Spinal cord (tissue), 10 donors: ENCODE measurements at places on chromosomes 16 and 17. TPM values are rescaled to one million over a fixed set of nuclear protein-coding genes. Genes with fewer than 3 reads are reported as not detected.

Gene FOXF1
- total RNA-seq, result 0.69 TPM

Gene CCDC40
- total RNA-seq, result 6.9 TPM

GRCh38 chr16:54976651-54977200 lies 46.1 kb downstream of the IRX5 start:
- no peak for DNase-seq

DNA sequence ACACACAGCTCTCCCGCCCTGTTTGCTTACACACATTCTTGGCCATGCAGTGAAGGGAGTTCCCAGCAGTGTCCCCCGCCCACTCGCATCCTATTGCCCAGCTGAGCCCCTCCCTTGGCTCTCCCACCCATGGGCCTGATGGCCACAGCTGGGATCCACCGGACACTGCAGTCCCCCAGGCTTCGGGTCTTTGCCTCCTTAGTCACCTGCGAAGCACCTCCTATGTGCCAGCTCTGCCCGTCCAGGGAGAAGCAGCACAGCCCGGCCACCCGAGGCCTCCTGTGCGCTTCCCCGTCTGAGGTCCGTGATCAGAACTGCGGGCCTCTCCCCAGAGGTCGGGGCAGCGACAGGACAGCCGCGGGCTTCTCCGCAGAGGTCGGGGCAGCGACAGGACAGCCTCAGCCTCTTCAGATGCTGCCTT lies 136.9 kb downstream of the BANP start:
- DNase-seq, result no peak

GRCh38 chr16:79083508-79084299 lies 516.8 kb downstream of the MAF start:
- DNase-seq, result peak; percentile 63

GRCh38 chr17:80650751-80651518 lies 106.3 kb downstream of the RPTOR start:
- no peak for DNase-seq

DNA sequence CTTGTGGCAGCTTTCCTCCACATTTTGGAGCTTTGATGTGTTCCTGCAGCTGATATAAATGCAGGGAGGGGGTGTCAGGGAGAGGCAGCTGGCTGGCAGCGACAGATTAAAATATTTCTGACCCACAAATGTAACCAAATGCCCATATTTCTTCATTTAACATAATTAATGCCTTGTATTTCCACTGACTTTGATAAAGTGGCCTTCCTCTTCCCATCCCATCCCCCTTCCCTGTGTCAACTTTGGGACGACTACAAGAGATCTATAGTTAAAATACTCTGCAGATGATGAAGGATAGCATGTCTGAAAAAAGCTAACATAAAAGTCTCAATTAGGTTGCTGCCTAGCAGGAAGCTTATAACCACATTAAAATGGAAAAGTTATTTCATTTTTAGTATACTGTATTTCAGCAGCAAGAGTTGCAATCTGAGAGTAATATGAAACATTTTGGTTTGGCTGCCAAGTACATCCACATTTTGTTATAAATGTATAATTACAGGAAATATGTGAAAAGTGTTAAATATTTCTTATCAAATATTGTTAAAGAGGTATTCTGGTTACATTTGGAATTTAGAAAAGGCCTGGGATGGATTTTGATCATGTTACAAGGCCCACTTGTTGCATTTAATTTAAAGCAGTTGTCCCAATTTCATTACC lies 238.7 kb upstream of the TBX2 start:
- DNase-seq, result no peak

DNA sequence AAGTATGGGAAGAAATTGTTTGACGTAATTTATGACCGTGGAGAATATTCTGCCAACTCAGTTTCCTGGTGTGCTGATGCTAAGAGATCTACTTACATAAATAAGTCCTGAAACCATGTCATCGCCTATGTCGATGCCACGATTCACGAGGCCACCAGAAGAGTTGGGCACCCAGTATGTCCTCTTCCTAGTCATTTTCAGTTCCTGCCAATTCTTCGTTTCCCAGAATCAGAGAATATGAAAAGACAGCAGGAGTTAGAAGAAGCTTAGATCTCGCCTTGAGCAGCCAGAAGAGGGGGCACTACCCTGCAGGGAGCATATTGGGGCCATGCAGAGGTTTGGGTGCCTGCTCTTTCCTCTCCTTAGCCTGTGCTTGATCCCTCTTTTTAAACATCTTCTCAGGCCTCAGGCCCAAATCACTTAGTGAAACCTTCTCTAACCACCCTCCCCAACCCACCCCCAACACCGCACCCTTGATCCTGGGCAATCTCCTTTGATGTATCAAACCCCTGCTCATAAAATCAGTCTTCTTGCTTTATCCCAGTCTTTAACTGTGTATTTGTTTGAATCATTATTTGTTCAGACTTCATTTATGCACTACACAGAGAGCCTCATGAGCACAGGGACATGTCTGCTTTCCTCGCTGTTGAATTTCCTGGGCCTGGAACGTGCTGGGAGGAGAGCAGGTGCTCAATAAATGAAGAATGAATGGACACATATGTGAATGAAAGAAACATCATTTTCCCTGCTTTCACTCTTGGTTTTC lies 12.2 kb upstream of the LONP2 start:
- DNase-seq, result no peak
